Right ventricle myocardium superior (tissue), 1 donor: ENCODE measurements at places on chromosomes 16 and 17. TPM values are rescaled to one million over a fixed set of nuclear protein-coding genes. Genes with fewer than 3 reads are reported as not detected.

DNA sequence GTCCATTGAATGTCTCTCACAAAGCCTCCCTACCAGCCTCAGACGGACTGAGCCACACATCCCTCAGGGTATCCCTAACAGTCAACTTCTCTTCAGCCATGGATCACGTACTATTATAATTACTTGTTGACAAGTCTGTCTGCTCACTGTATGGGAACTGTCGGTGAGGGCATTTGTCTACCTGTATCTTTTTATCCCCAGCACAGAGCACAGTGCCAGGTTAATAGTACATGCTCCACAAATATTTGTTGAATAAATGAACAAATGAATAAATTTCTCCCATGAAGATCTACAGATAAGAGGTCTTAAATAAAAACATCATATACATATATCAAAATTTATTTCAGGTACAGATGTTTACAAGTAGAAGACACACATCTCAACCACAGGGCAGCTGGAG, 414.0 kb downstream of the SOX9 start:
- DNase-seq: no peak

ARHGDIG gene
- total RNA-seq: 9.3 TPM

- no peak for DNase-seq
Measured at GRCh38 chr16:8665529-8665928, 8.9 kb upstream of the ABAT start.

GRCh38 chr16:51508490-51509212, 357.6 kb upstream of the SALL1 start:
- no peak for DNase-seq

SLC12A3 gene
- not detected for total RNA-seq

KCNAB3 gene
- 0.38 TPM for total RNA-seq

- no peak for DNase-seq
Measured at GRCh38 chr17:61450641-61451537, 1.3 kb upstream of the TBX4 start.

- DNase-seq: peak; percentile 83
Measured at GRCh38 chr16:24010440-24011089, 174.8 kb downstream of the PRKCB start.
